ENCODE measurements at places on chromosomes 13 and 19.

DNA sequence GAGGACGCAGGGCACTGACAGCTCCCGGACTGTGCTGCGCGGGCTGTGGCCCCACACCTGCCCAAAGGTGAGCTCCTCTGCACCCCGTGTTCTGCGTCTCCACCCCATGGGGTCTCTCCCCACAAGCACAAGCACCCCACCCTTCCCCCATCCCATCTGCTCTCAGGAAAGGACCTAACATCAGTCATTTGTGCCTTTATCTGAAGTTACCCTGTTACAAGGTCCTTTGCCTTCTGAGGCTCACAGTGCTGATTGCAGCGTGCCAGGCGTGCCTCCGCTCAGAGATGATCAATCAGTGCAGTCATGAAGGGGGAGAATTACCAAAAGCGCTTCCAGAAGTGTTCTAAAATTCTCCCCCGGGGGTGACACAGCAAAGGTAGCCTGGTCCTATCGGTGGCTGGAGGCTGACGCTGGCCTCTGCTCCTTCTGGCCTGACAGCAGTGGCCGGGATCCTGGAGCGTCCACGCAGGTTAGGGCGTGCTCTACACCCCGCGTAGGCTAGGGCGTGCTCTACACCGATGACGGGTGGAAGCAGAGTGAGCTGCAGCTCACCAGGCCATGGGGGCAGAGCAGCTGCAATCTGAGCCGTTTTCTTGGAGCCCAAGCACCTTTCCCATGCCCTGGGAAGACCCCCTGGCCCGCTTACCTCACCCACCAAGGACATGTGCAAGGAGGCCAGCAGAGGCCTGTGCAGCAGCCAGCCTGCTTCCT, 84.7 kb upstream of the TM9SF2 start:
- DNase-seq: no peak

- DNase-seq: no peak
Measured at GRCh38 chr13:104256701-104257100, 1190.5 kb upstream of the SLC10A2 start.

GRCh38 chr19:8196271-8196927, 12.8 kb upstream of the CERS4 start:
- DNase-seq: no peak

DNA sequence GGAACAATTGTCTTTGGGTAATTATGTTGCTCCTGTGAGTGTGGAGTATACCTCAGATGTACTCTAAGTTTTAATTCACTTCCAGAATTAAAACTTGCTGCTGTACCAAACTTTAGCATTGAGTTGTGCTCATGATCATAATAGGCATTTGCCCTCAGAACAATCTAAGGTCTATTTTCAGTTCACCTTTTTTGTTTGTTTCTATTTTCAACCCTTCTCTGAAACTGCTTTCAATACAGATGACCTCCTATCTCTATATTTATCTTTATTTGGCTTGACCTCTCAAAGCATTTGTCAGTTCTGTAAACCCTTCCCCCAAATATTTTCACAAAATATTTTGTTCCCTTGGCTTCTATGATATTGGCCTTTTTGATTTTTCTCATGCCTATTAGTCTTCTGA, 873.0 kb downstream of the OLFM4 start:
- DNase-seq: no peak

Data from activated CD4-positive, alpha-beta T cell treated with anti-CD3 and anti-CD28 coated beads, Interleukin-2, amount 50 U/mL, for 4 hours (primary cell).